ENCODE measurements at places on chromosomes 2 and 18.

DNA sequence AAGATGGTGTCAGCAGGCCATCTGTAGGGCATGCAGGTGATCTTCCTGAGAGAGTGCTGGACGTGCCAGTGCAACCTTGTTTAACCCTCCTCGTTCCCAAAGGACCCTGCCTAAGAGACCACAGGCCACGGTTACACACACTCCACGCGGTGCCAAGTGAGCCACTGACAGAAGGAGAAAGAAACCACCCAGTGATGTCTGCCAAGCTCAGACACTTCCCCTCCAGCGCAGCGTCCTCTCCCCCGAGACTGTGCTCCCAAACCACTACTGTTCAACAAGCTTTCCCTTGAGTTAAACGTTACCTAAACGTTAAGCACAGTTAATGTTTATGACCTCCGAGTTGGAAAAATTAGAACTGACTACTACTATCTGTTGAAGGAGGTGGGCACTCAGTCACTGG lies 119.1 kb upstream of the NCK2 start:
- no peak for DNase-seq

GRCh38 chr2:143744114-143744513 lies 614.9 kb downstream of the ARHGAP15 start:
- DNase-seq, result no peak

- no peak for DNase-seq
Observed at GRCh38 chr2:225434014-225434413, 34.5 kb downstream of the NYAP2 start.

DNA sequence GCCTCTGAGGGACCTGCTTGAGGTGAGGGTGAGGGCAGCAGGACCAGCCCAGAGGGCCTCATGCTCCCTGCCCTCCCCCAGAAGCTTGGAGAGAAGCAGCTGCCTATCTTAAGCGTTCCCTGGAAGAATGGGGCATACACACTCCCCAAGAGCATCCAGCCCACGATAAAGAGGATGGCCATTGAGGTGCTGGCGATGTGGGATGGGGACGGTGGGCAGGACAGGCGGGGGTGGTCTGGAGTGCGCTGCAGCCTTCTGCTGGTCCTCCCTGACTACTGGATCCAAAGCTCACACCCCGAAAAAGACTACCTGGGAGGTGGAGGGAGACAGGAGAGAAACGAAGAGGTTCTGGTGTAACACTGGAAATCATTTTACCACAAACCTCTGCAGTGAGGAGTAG lies 45.6 kb downstream of the LMAN2L start:
- DNase-seq, result no peak

GRCh38 chr2:210224591-210224940 lies 681 bp downstream of the ACADL start:
- DNase-seq, result no peak

DNA sequence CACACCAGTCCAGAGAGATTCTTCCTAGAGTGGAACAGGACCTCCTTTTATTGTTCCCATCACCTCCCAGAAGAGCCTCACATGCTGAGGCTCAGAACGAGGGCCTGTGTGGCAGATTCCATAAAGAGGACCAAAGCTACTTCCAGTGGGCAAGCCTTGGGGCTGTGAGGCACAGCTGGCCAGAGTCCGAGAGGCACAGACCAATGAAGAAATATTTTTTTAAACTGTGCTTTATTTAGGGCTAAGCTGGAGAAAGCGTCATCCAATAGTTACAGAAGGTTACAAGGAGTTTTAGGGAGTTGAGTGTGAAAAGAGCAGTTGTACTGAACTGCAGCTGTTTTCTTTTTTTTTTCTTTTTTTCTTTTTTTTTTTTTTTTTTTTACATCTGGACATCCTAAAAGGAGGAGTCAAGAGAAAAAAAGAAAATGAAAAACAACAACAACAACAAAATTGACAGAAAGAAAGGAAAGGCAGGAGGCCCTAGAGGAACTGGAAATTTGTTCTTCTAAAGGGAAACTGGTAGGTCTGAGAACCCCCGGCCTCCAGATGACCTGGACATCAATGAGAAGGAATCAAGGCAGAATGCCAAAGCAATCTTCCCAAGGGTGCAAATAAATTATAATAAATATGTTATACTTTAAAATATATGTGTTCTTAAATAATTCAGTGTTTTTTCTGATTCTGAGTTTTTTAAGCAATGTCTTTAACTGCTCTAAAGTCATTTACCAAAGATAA lies 322.6 kb downstream of the CELF4 start:
- DNase-seq, result no peak

- DNase-seq, result no peak
Observed at GRCh38 chr2:54267577-54267976, 11.5 kb upstream of the TSPYL6 start.

DNA sequence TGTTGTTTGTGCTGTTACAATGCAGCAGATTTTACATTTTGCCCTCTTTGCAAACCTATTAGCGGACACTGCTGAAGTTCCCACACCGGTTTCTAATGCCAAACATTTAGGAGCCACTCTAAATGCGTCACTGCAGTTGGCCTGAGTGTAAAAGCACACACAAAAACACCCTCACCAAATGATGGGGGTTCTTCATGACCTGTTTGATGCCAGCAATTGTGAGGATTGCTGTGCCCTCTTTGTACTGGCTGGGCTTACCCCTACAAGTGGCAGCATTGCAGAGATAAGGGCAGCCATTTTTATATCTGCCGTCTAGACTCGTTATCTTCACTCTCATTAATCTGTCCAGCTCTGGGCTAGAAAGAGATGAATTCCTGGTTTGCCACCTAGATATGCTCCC lies 85.3 kb downstream of the NRP2 start:
- no peak for DNase-seq

DNA sequence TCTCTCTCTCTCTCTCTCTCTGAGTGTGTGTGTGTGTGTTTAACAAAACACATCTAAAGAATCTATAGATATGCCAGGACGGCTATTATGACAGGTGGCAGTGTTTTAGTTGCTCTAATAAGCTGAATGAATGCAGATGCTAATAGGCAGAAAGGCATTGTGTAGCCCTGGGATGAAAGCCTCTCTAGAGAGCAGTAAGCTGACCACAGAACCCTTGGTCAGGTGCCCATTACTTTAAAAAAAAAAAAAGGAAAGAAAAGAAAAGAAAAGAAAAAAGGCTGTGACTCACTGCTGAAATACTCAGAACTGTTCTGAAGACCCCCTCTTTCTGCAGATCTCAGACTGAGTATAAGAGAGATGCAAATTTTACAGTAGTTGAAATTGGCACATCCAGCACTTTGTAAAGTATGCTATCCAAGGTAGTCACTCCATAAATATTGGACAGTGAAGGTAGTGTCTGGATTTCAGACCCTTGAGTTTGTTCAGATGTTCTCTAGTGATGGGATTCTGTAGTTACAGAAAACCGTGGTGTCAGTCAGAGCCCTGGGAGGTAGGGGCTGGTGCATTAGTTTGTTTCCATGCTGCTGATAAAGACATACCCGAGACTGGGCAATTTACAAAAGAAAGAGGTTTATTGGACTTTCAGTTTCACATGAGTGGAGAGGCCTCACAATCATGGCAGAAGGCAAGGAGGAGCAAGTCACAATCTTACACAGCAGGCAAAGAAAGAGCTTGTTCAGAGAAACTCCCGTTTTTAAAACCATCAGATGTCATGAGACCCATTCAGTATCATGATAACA lies 30.9 kb downstream of the OSBPL6 start:
- DNase-seq, result no peak

DNA sequence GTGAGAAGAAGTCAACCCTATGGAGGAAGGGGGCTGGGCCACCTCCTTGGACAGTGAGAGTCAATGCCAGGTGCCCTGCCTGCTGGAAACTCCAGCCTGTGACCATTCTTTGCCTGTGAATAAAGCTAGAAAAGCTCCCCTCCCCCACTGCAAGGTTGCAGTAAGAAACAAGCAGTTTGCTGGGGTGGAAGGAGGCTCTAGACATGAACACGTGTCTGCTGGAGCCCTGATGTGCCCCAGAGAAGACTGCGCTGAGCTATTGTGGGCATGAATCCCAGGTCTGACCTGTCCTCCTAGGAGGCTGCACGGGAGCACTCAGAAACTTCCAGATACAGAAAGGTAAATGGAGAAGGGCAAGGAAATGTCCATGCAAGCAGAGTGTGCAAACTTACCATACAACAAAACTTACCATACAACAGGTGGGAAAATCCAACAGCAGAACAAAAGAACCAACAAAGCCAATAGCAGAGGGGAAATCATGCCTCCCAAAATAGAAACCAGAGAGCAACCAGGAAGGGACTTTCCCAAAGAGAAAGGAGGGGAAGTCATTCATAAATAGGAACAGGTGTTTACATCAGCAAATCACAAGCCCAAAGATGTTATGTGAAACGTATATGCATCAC lies 278.7 kb downstream of the BCL2 start:
- DNase-seq, result no peak

- no peak for DNase-seq
Observed at GRCh38 chr2:9700109-9700495, 69.3 kb upstream of the YWHAQ start.

- no peak for DNase-seq
Observed at GRCh38 chr2:168222088-168222487, 25.3 kb downstream of the STK39 start.

DNA sequence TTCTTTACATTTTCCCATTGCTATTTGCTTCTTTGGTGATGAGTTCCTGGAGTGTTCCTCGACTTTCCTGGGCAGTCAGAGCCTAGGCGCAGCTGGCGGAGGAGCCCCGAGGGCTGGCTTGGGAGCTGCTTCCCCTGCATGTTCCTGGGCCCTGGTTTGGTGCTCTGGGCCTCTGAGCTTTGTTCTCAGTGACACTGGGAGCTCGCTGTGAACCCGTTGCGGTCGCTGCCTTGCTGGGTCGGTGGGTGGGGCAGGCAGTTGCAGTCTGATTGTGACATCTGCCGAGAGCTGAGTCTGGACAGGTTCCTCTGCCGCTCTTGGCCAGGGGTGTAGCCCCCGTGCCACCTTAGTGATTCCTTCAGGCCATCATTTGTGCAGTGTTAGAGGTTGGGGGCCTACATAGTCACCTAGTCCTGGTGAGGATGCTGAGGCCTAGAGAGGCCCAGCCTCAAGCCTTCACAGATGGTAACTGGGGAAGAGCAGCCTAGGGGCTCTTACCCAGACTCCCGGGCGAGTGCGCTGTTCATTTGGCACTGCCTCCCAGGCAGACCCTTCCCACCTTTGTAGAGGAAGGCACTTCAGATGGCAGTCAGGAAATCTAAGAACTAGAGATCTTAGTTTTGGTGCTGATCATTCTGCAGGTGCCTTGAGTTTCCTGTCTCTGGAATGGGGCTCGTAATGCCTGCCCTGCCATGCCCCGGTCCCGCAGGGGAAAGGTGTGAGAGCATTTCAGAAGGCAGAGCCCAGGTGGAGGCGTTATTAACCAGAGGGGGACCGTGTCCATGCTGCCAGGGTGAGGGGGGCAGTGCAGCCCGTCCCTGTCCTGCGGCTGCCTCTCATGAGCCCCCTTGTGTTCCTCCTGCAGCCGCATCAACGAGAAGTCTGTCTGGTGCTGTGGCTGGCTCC lies 8.4 kb downstream of the ASB1 start:
- no peak for DNase-seq

- no peak for DNase-seq
Observed at GRCh38 chr2:158973116-158973956, 4.9 kb downstream of the TANC1 start.

DNA sequence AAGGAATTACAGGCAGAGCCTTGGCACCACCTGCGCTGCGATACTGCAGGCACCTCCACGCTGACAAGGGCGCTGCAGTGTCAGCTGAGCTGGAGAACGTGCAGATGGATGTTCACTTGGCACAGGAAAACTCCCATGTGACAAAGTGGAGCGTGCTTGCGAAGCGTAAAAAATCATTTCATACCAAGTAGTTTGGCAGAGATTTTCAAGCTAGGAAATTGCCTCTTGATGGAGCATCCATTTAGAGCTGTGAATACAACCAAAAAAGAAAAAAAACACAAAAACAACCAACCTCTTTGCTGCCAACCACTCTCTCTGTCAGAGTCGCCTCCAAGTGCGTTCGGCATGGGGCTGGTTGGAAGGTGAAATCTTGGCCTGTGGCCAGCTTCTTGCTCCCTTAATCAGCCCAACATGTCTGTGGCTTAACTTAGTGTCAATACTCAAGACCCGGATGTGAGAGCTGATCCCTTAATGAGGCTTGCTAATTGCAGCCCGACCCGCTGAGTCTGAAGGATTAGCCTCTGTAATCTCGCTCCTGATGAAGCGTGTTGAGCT lies 38.1 kb downstream of the ACOXL start:
- DNase-seq, result no peak

- DNase-seq, result no peak
Observed at GRCh38 chr2:224369028-224369632, 32.8 kb downstream of the FAM124B start.

- no peak for DNase-seq
Observed at GRCh38 chr2:81097361-81097760, 792.8 kb upstream of the LRRTM1 start.
